ENCODE measurements at places on chromosomes 12 and 14.

GRCh38 chr12:50589650-50590435 lies 85.1 kb downstream of the DIP2B start:
- DNase-seq = no peak

GRCh38 chr14:97942921-97943320 lies 1145.7 kb downstream of the VRK1 start:
- no peak for DNase-seq

- DNase-seq = no peak
Measured at GRCh38 chr12:95784286-95784685, 6.3 kb downstream of the NTN4 start.

DNA sequence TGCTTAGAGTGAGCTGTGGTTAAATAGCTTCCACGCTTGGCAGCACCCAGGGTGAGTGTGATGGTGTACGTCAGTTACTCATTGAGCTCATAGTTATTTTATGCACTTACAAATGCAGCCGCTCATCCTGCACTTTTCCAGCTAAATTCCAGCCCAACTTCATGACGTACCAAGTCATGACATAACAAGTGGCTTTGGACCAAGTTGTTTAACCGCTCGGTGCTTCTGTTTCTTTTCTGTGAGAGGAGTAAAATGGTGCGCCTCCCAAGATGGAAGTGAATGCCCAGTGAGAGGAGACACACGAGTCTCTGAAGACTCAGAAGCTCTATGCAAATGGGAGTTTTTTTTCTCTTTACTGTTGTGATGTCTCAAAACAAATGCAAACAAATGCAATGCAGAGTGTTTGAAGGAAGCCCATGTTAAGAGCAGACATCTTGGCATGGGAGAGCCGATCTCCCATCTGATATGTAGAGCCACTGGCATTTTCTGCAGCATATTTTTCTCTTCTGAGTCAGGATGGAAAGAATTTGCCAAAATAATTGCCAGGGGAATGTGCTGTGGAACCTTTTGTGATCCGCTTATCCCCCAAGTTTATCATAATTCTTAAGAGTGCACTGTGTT lies 72.2 kb downstream of the FBXW8 start:
- no peak for DNase-seq

DNA sequence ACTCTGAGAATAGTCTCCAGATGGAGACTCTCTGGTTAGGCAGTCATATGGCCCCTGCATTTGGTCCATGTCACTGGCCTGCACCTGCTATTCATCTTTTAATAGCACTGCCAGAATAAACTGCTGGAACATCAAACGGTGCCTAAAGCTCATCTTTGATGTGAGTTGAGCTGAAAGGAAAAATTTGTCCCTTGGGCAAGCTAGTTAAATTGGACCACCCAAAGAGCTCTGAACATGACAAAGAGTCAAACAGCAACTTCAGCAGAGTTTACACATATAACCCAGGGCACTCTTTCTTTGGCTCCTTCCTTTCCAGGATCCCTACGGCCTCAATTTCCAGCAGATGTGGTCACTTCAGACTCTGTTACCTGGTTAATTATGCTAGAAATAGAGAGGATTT lies 269.9 kb downstream of the RPL10L start:
- DNase-seq = no peak

DNA sequence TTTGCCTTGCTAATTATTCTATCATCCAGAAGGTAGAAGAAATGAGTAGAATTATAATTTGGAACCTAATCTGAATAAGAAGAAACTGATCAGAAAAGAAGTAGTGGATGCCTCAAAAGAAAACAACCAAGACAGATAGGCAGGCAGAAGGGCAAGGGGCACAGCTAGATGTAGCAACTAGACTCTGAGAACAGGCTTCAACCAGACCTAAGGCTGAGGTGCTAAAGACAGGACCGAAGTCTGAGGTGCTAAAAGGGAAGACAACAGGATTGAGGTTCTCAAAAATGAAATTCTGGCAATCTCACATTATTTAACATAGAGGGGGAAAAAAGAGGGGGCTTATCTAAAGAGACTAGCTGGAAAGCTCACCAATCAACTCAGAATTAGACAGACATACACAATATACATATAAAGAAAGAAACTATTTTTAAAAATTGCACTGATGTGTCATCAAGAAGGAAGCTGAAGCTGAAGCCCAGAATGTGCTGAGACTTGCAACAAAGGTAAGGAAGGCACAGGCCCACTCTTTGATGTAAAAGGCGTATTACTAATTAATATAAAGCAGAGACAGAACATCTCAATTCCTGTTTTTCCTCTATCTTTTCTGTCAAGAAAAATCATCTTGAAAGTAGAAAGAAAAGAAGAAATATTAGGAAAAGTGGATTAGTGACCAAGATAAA lies 43.8 kb upstream of the CSRNP2 start:
- DNase-seq = no peak

DNA sequence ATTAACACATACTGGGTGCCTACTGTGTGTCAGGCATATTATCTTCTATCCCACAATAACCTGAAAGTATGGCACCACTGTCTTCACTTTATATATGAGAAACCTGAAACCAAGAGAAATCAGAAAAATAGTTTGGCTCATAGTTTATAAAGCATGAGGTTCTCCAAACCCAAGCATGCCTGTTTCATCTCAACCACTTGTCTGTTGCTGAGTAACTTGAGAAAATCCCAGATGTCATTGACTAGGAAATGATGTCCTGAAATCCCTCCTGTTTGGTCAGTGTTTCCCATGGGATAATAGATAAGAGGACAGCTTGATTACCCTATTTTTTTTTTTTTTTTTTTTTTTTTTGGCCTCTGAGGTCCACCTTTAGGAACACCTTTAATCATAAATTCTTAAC lies 2.6 kb upstream of the IFNG-AS1 start:
- DNase-seq = no peak

DNA sequence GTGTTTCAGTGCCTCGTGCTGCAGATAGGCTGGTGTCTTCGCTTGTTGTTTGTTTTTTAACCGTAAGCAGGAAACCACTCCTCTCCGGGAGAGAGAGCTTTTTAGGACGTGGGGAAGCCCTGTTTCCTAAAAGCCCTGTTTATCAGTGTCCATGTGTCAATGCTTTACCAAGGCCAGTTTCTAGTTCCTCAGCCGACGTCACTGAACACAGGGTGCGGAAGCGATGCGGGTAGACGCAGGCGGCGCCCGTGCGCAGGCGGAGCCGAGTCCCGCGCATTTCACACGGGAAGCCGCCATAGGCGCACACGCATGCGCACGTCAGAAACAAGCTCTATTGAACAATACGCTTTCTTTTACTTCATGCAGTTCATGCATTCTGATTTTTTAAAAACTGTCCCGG lies 79.8 kb downstream of the GLT1D1 start:
- DNase-seq = no peak

GRCh38 chr12:94650143-94651056 lies at the start of gene TMCC3:
TSS of gene TMCC3 (minus strand) at chr12:94650557. CDS start at chr12:94650430, 127 bp downstream.
- no peak for DNase-seq

DNA sequence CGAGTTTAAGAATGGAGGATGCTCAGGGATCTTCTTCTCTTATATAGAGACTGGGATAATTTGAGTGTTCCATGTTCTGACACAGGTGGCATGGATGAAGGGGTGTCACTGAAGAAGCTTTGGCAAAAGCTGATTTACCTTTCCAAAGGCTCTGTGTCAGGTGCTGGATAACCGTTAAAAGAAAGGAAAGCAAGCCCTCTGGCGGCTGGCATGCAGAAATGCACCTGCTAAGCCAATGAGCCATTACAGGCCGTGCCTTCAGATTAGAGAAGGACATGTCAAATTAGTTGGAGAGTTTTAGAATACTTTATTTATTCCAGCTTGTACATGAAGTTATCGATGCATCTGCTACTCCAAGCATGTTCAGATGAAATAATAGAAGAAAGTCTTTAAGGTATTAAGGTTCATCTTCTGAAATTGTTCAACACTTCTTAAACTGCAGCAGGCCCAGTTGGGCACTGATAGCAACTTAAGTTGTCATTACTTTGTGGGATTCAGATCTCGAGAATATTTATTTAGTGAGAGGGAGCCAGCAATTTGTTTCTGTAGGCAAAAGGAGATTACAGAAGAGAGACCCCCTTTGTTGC lies 678.2 kb downstream of the NRXN3 start:
- peak; percentile 54 for DNase-seq

DNA sequence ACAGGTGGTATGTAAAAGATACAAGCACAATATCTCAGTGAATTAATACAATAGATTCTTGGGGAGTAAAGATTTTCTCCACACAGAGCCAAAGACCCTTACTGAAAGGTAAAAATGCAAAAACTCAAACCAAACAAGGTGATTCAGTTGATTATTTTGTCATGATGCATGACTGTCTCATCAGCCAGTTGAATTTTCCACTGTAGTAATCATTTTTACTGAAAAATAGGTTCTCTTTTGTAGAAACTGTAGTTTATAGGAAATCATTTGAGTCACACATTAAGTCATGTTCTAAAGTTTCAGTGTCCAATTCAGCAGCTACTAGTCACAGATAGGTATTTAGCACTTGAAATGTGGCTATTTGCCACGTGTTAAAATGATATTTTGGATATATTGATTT lies 53.6 kb downstream of the PPFIA2 start:
- no peak for DNase-seq

GRCh38 chr12:46300910-46301309 lies 32.1 kb upstream of the SLC38A1 start:
- DNase-seq = peak; percentile 48

DNA sequence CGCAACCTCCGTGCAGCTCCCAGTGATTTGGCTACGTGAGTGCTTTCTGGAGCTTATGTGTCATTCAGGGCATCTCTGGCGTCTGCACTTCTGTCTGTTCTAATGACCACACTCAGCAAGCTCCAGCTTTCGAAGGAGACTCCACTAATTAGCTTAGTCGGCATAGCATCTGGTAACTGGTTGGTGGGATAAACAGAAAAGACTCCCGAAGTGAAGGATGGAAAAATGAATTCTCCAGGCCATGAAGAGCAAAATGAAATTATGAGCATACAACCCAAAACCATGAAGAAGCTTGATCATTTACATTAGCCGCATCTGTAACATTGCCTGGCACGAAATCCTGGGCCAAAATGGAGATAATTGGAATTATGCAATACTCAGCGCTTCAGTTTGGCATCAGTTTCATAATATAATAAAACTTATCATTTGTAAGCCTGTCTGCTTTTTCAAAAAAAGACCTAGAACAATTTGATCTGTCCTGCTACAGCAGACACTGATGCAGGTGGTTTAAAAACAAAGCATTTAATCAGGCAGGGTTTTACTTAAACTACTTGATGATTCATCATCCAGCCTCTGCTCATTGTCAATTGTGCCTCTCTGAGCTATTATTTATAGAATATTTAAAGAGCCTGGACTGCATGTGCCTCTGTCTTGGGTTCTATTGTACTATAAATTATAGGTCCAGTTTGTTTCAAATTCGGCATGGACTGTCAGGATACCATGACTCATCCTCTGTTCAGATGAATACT lies 87.4 kb downstream of the SYT1 start:
- DNase-seq = no peak

GRCh38 chr12:41531147-41531829 lies 343.2 kb downstream of the PDZRN4 start:
- DNase-seq = no peak

- no peak for DNase-seq
Measured at GRCh38 chr14:60590991-60591414, 58.3 kb downstream of the SIX1 start.

DNA sequence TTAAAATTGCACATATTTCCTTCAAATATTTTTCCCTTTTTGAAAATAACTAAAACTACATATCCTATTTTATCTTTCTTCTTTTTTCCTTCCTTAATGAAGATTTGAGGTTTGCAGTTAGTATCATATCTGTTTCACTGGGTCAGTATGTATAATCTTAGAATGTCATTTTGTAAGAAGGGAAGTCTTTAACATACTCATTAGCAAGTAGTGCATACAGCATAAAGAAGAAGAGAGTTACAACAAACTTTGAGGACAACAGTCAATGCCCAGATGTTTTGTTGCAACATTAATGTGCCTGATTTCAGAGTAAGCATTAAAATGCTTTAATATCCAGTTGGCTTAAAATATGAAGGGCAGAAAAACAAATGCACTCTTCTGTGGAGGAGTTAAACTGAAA lies 176.9 kb upstream of the FBXO33 start:
- no peak for DNase-seq

- DNase-seq = peak; percentile 15
Measured at GRCh38 chr14:73753124-73753886, 39.1 kb upstream of the PNMA1 start.

DNA sequence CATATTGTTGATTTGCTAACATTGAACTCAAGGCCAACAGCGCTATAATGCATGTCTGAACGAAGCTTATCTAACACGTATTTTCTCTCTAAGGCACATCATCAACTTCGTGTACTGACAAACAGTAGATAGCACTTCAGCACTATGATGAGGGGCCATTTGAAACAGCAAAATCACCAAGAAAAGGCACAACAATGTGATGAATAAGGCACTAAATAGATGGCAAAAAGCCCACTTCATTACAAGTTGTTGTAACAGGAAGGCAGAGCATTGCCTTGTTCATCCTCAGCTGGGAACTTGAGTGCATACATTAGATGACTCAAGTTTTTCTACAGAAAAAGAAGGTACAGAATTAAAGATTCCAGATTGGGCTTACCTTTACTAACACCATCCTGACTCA lies 75.2 kb downstream of the LIN7A start:
- no peak for DNase-seq
